Stimulated activated CD4-positive, alpha-beta T cell treated with anti-CD3 and anti-CD28 coated beads, Interleukin-12 subunit alpha, Interleukin-12 subunit beta, amount 100 ng/mL, for 4 hours (primary cell): ENCODE measurements at places on chromosomes 2 and 18.
A peak's percentile ranks its signal among the peaks of the same experiment; 100 is the strongest.

DNA sequence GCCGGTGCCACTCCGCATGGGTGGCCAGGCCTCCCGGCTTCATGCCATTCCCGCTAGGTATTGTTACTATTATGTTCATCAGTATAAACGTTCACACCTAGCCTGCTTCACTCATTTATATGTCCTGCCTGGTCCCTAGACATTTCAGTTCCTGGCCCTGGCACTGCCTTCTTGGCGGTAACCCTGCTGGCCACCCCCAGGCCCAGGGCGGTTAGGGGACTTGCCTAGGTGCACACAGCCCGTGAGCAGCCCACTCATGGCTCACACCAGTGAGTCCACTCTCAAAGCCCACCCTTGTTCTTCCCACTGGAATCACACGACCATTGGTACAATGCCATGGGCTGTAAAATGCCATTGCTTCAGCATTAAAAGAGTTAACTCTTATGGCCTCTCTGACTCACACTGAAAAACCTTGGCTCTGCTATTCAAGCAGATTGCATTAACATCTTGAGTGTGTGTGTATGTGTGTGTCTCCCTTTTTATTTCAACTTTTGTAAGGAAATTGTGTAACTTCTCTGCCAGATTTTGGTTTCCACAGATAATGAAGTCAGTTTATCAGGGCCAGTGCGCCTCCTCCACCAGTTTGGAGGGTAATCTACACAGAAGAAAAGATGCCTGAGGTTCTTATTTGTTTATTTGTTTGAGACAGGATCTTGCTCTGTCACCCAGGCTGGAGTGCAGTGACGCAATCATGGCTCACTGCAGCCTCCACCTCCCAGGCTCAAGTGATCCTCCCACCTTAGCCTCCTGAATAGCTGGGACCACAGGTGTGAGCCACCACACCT is 74.2 kb downstream of the RAB31 start:
- DNase-seq: no peak

- DNase-seq: no peak
These were observed 69.9 kb upstream of the MAPRE2 start for GRCh38 chr18:34971313-34971712.

DNA sequence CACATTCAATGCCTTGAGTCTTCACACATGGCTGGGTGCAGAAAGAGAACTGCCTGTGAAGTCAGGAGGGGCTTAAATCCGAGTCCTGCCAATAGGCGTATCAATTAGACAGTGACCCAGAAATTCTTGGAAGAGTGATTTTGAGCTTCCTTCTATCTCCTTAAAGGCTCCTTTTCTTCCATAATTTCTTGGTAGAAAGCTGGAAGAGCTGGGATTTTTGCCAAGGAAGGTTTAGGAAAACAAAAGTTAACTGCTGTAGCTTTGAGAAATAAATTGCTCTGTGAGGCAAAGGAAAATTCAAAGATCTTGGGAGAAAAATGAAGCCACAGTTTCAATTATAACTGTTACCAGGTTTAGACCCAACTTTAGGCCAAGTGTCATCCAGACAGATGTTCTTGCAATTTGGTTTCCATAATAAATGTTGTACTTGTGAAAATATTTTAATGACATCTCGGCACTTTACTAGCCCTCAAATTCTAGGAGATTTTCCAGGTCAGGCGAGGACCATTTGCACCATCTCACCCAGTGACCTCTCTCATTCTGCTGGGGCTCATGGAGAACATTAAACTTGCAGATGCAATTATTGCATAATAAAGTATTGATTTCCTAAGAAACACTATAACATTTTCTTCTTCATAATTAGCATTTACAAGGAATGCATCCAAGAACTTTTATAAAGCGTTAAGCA is 329.7 kb upstream of the MEIS1 start:
- no peak for DNase-seq

DNA sequence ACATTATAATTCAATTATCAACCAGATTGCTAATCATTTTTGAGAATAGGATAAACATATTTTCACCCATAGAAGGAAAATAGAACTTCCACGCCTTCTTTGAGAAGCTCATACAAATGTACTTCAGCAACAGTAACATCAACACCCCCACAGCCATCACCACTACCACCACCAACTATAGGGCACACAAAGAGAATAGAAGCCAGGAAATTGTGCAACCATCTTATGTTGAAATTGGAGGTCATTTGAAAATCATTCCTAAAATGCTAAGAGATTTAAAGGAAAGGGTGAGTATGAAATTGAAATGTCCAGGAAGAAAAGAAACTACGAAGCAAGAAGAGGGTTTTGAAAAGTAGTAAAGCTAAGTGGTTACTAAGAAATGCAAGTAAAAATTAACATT is 563.4 kb downstream of the ZNF804A start:
- no peak for DNase-seq

DNA sequence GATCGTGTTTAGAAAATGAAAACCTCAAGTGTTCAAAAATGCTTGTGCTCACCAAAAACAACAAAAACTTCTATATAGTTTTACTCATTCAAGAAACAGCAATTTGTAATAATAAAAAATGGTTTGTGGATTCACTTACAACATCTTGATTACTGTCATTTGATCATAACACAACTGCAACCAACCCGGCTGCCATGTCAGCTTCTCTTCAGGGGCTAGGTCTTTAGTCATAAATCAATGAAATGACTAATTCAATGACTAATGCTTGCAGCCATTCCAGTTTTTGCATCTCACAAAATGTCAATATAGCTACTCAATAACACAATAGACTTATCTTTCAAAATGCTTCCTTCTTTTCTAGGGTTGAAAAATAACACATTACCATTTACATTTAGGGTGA is 128.0 kb downstream of the OLA1 start:
- peak; percentile 10 for DNase-seq

DNA sequence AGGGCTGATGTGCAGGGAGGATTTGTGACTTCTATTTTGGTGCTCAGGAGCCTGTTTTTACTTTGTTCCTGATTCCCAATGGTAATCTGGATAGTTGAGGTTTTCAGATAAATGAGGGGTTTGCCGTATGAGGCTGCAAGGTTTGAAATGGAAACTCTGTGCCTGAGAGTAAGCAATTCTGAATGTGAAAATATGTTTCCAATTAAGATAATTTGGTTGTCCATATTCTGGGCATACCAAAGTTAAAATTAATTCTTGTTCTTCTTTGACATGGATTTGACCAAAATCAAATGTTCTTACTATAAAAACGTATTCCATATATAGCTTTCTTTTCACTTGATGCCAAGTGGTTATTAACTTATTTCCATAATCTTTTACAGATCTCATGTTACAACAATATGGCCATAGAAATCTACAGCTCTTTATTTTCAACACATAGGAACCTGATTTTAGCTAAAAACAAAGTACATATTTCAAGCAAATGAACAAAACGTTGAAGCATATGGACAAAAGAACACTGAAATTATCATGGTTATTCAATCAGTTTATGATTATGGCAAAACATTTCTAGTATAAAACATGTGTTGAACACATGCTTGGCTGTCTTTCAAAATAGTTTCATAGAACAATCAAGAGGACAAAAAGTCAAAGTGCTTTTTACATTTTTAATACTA is 63.4 kb upstream of the ARHGAP28 start:
- no peak for DNase-seq

- no peak for DNase-seq
These were observed 142.2 kb downstream of the OSR1 start for GRCh38 chr2:19216238-19216637.

- no peak for DNase-seq
These were observed 32.2 kb upstream of the SPRED2 start for GRCh38 chr2:65464604-65465003.

GRCh38 chr2:75146606-75147332 is 52.6 kb downstream of the TACR1 start:
- no peak for DNase-seq

DNA sequence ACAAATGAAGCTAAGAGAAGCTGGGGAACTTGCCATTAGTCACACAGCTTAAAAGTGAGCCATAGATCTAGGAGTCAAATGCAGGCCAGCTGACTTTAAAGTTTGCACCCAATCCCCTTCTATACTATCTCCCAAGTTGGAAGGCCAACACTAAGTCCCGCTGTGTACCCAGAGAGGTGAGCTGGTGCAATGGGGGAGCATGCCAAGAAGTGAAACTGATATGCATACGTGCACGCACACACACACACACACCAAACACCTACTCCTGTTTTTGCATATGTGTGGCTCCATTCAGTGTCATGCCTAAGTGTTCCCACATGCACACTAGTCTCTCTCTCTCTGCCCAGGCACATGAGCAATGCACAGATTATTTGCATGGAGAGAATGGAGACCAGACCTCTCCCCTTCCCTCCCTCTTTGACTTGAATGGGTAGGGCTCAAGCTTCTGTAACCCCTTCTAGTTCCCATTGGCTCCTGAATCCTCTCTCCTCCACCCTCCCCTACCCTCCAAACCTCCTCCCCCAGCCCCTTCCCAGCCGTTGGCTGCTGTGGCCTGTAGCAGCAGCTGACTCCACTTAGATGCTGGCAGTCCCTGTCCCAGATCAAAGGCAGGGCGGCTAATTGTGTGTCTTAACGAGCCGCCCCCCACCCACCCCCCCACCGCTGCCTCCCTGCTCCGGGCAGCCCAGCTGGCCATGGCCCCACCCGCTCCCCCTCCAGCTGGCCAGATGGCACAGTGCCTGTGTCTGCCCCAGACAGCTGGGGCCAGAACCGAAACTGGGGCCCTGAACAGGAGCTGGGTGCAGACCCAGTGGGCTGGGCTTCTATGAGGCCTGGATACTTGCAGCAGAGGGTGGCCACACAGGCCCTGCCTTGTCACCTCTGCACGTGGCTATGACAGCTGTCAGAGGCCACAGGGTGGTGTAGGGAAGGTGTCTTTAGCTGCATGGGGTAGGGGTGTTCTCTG is 5.6 kb downstream of the WNT10A start:
- DNase-seq: no peak

- peak; percentile 71 for DNase-seq
These were observed 7.2 kb downstream of the POMC start for GRCh38 chr2:25161055-25161781.

GRCh38 chr2:210895132-210895531 is 338.7 kb downstream of the CPS1 start:
- DNase-seq: no peak

- no peak for DNase-seq
These were observed 65.3 kb downstream of the BIRC6 start for GRCh38 chr2:32422133-32422532.

- DNase-seq: peak; percentile 4
These were observed 282.9 kb upstream of the TNP1 start for GRCh38 chr2:217142649-217143266.

GRCh38 chr18:33128581-33128980 is 311.9 kb downstream of the CCDC178 start:
- DNase-seq: no peak

DNA sequence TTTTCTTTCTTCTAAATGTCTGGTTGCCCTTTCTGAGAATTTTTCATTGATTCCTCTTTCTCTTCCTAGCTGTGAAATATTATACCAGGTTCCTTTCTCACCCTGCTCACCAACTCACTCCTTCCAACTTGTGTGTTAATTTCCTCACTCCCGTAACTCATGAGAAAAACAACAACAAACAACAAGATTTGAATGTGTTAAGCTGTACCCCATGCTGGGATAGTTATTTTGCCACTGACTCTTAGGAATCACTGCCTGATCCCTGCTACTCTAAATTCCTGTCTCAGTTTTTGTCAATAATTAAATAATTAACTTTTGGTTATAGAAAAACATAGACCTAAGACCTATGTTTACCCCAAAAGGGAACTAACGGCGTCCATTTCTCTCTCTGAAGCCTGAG is 242.7 kb downstream of the DPP10 start:
- no peak for DNase-seq

DNA sequence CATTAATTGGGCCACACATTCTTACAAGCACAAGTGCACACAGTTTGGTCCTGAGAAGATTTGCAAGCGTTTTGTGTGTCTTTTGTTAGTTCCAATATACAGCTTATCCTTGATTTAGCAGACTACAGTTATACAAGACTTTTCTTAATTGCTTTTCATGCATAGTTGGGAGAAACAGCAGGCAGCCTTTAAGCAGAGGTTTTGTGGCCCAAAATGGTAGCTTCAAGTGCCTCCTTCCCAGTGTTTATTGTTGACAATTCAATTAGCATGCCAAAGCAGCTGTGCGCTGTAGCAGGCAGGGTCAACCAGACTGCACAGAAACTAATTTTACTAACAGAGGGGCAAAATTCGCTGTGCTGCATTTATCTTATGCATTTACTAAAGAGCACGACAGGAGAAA is 47.5 kb downstream of the FRZB start:
- no peak for DNase-seq

- no peak for DNase-seq
These were observed 46.0 kb downstream of the CYP27C1 start for GRCh38 chr2:127174136-127174535.

DNA sequence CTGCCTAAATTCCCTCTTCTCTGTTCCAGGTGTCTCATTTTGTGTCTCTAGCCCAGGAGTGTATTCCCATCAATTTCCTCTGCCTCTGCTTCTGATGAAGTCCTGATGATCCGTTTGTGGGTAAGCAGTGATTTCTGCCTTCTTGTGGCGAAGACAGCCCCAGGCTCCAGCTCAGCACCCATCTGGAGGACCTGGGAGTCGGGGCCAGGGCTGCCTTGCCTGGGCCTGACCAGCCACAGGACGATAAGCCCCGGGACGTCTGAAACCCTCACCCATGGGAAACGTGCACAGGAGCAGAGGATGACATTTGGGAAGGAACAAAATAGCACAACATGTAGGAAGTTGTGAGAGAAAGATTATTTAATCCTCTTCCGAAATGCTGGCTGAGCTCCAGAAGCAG is 206.9 kb downstream of the FBXO15 start:
- no peak for DNase-seq

GRCh38 chr2:146228466-146229058 is 1616.3 kb upstream of the ACVR2A start:
- no peak for DNase-seq

DNA sequence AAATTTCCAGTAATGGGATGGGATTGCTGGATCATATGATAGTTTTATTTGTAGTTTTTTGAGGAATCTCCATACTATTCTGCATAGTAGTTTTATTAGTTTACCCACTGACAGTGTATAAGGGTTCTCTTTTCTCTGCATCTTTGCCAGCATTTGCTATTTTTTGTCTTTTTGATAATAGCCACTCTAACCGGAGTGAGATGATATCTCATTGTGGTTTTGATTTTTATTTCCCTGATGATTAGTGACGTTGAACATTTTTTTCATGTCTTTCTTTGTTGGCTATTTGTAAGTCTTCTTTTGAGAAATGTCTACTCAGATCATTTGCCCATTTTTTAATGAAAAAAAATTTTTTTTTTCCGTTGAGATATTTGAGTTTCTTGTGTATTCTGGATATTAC is 26.1 kb downstream of the TMEM17 start:
- no peak for DNase-seq
